ENCODE measurements at places on chromosomes 2 and 18.

DNA sequence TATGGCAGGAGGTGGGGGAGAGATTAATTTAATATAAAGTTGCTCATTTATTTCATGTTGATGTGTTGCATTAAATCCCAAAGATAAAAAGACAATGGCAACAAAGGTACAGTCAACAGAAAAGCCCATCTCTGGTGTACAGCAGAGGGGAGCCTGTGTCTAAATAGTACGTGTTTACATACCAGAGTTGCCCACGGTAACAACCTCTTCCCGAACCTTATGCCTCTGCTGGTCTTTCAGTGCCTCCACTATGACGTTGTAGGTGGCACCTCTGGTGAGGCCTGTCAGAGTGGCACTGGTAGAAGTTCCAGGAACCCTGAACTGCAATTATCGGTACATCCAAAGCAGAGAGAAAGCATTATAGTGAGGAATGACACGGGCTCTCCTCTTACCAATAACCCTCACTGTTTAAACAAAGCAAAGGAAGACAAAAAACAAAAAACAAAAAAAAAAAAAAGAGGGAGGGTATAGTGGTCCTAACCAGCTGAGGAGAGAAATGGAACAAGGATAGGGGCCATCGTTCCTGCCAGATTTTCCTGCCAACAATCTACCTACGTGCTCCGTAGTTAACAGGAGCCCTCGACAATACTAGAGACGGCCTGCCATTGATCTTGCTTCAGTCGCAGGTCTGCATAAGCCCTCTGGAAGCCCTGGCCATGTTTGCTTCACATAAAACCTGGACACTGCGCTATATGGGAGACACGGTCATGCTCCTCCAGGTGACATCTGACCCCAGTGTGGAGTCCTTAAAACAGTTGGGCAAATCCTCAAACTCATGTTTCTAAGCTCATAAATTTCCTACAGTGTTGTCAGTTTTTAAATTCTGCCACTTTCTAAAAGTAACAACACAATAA, 58.5 kb downstream of the ATIC start:
- no peak for DNase-seq

GRCh38 chr2:76930056-76930744, 592.0 kb downstream of the LRRTM4 start:
- DNase-seq, result no peak

DNA sequence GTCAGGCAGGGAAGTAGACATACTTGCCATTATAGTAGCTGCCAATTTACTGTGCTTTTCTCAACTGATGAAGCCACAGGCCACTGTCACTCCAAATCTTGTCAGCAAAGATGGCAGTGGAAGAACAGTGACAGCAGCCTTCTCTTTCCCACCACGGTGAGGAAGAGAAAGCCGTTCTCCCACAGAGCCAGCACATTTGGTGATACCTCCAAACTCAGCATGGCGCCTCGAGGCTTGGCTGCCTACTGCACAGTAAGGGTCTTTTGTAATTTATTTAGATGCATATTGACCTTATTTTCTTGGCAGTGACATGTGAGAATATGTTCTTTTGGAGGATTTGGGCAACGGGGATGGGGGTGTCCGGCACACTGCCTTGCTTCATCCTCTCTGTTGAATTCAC, 117.2 kb upstream of the CDH20 start:
- DNase-seq, result no peak

DNA sequence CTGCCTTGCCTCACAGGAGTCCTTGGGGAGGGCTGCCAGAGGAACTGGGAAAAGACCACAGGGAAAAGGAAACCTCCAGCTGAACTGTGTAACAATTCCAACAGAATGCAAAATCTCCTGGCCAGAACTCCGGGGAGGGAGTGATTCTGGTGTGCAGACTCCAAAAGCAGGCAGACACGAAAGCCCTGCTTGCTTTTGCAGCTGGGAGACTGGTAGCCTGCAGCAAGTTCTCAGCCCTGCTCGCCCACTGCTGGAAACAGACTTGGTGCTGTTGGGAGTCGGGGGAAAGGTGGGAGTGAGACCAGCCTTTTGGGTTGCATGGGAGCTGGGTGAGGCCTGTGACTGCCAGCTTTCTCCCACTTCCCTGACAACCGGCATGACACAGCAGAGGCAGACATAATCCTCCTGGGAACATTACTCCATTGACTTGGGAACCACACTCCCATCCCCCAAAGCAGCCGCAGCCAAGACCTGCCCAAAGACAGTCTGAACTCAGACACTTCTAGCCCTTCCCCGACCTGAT, 26.0 kb upstream of the NMI start:
- no peak for DNase-seq

- DNase-seq, result no peak
Measured at GRCh38 chr2:66813525-66813924, 378.6 kb downstream of the MEIS1 start.

DNA sequence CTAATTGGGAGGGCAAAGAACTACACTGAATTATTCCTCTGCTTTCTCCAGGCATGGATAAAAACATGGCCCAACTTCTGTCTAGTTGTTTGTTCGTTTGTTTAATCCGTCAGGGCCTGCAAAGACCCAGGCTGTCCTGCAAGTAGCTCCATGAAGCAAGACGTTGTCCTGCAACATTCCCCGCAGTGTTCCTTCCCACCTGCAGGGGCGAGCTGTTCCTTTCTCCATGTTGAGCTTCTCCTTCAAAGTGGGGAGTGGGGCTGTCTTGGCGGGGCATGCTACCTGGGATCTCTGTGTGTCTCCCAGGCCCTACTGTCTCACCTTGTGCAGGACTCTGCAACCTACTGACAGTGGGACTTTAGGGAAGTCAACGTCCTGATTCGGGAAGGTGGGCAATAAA, 264.0 kb upstream of the SMIM21 start:
- no peak for DNase-seq

GRCh38 chr18:50622865-50623393, 63.0 kb downstream of the MAPK4 start:
- DNase-seq, result no peak

- DNase-seq, result no peak
Measured at GRCh38 chr18:43534511-43534910, 257.2 kb upstream of the SYT4 start.

DNA sequence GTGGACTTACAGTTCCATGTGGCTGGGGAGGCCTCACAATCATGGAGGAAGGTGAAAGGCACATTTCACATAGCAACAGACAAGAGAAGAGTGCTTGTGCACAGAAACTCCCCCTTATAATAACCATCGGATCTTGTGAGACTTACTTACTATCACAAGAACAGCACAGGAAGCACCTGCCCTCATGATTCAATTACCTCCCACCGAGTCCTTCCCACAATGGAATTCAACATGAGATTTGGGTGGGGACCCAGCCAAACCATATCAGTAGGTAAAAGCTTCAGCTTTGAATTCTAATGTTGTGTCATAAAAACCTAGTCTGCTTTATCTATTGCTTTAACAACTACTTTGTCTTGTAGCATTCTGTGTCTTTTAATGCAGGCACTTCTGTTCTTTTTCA, 140.4 kb upstream of the PIK3C3 start:
- no peak for DNase-seq

GRCh38 chr2:209762563-209762962, 9.1 kb upstream of the UNC80 start:
- no peak for DNase-seq

- DNase-seq, result no peak
Measured at GRCh38 chr2:16304876-16305590, 360.6 kb downstream of the CYRIA start.

- DNase-seq, result no peak
Measured at GRCh38 chr2:21371499-21372003, 247.8 kb downstream of the TDRD15 start.

- no peak for DNase-seq
Measured at GRCh38 chr2:120519469-120519868, 173.5 kb downstream of the INHBB start.

DNA sequence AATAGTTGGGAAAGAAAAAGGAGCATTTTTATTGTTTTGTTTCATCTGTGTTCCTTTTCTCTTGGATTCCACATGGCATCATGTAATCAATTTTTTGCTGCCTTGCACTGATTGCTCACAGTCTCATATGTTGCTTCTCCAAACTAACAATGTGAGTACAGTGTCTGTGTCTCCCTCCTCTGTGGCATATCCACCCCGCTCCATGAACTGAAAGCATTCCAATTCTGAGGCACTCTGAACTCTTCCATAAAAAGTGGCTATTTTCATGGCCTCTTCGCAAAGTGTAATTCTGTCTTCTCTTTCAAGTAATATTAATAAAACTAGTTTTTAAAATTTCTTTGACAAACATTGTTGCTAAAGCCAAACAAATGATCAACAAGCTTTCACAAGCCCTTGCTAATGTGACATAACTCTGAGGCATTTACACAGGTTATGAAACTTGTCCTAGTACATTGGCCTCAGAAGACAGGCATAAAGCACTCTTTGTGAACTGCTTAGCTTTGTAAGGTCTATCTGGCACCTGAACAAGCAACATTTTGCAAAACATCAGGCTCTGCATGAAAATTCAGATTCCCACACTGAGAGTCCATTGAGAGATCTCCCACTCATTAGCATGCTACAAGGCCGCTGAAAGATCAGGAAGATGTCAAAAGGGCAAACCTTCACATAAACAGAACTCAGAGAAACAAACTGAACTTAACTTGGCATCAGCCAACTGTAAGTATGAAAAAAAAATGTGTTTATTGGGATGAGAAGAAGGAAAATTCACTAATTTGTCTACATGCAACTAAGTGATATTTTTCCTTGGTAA, 33.0 kb downstream of the GPR75 start:
- DNase-seq, result no peak

GRCh38 chr2:215535741-215536140, 99.9 kb upstream of the FN1 start:
- DNase-seq, result no peak

- no peak for DNase-seq
Measured at GRCh38 chr2:120772261-120772660, 36.6 kb downstream of the GLI2 start.

GRCh38 chr18:60981682-60982328, 351.4 kb upstream of the CDH20 start:
- DNase-seq, result no peak

GRCh38 chr18:41593171-41593675, 361.8 kb upstream of the PIK3C3 start:
- DNase-seq, result no peak

- no peak for DNase-seq
Measured at GRCh38 chr2:69755862-69756467, 14.0 kb downstream of the ANXA4 start.

- no peak for DNase-seq
Measured at GRCh38 chr2:149731079-149731478, 143.5 kb upstream of the MMADHC start.

DNA sequence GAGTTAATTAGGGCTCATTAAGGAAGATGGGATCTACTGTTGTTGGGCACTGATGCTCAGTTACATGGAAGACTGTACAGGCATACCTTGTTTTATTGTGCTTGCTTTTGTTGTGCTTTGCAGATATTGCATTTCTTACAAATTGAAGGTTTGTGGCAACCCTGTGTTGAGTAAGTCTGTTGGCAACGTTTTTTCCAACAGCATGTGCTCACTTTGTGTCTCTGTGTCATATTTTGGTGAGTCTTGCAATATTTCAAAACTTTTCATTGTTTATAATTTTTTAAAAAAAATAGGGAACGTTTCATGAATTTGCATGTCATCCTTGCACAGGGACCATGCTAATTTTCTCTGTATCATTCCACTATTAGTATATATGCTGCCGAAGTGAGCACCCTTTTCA, 15.6 kb downstream of the PHLPP1 start:
- no peak for DNase-seq

DNA sequence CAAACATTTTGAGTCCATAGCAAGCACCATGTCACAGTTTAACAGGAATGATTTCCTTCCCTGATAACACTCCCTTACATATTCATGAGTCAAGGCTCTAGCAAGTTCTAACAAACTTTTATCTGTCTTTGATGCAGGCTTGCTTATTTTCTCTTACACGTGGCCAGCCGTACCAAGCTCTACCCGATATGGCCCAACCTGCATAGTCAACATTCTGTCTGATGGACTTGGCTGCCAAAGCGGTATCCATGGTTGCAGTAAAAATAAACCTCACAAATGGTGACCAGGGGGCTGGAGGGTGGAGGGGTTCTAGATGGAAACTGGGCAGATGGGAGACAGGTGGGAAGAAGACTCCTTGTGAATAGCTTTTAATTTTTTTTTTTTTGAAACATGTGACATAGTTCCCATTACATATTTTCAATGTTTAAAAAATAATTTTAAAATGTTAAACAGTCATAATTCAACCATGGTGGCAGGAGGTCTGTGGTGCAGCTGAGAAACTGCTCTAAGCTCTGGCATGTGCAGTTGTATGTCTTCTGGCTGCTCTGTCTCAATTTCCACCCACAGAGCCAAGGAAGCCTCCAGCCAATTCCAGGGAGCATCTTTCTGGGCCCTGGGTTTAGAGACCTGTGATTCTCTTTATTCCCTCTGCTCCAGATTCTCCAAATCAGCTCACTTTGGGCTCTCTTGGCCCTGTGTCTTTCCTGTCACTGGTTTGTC, 20.7 kb upstream of the CXCR1 start:
- DNase-seq, result no peak

GRCh38 chr2:2020897-2021296, 276.6 kb upstream of the PXDN start:
- no peak for DNase-seq
